ENCODE measurements at places on chromosomes 5 and 9.

DNA sequence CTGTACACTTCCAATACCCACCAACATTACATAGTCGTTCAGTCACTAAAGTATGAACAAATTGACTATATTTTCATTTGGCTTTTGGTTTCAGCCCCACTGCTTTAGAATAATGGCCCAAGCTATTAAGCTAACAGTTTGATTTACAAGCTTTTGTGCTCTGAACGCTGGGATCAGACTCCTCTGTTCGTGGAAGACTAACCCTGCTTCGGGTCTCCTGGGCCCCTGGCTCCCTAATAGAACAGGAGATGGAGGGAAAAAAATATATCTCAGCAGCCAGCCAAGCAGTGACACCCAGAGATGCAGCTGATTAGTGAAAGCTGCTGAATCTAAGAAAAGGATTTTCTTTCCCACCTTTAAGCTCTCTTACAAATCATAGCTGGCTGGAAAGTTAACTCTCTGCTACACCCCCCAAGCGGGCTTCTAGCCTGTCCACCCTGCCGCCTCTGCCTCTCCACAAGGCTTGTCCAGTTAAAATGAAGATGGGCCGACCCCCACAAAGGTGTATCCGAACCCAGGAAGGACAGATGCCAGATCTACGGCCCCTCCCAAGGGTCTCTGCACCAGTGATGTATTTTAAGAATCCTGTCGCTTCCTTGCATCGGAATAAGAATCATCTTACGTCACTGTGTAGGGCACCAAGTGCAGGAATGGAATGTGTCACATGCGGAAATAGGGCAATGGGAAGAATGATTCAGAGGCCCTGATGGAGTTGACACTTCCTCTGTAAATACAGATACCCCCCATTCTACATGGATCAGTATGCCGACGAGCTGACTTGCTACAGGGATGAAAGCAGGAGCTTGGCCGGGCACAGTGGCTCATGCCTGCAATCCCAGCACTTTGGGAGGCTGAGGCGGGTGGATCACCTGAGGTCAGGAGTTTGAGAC is 33.4 kb upstream of the BARHL1 start:
- no peak for DNase-seq
- no peak overlapping the region for H3K4me3 ChIP-seq
- peaks cover 11% of the 10 kb centered on the region for H3K27me3 ChIP-seq
- no peaks in the 10 kb centered on the region for H3K4me1 ChIP-seq
- H3K36me3 ChIP-seq = no peaks in the 10 kb centered on the region

- H3K27me3 ChIP-seq = no peaks in the 10 kb centered on the region
- no peaks in the 10 kb centered on the region for H3K4me1 ChIP-seq
- DNase-seq = no peak
- H3K4me3 ChIP-seq = peak overlapping the region; percentile 63
- H3K36me3 ChIP-seq = no peaks in the 10 kb centered on the region
These were observed 672 bp upstream of the ITGA2 start for GRCh38 chr5:52988335-52989024.

GRCh38 chr5:17087035-17087434 is 130.4 kb upstream of the BASP1 start:
- H3K27me3 ChIP-seq = no peaks in the 10 kb centered on the region
- H3K36me3 ChIP-seq = no peaks in the 10 kb centered on the region
- H3K4me1 ChIP-seq = no peaks in the 10 kb centered on the region

GRCh38 chr5:178110-178509 is 13.2 kb upstream of the LRRC14B start:
- DNase-seq = no peak
- no peaks in the 10 kb centered on the region for H3K36me3 ChIP-seq
- no peak overlapping the region for H3K27ac ChIP-seq
- peaks cover 7% of the 10 kb centered on the region for H3K4me1 ChIP-seq
- no peaks in the 10 kb centered on the region for H3K27me3 ChIP-seq

- no peak overlapping the region for H3K27ac ChIP-seq
- no peak for DNase-seq
- H3K36me3 ChIP-seq = no peaks in the 10 kb centered on the region
- H3K4me1 ChIP-seq = no peaks in the 10 kb centered on the region
These were observed 281.6 kb downstream of the CRB2 start for GRCh38 chr9:123637606-123637944.

- no peak overlapping the region for H3K4me3 ChIP-seq
- H3K36me3 ChIP-seq = no peaks in the 10 kb centered on the region
- no peaks in the 10 kb centered on the region for H3K27me3 ChIP-seq
- no peak overlapping the region for H3K27ac ChIP-seq
These were observed 12.2 kb upstream of the CSNK1A1 start for GRCh38 chr5:149563466-149563865.

DNA sequence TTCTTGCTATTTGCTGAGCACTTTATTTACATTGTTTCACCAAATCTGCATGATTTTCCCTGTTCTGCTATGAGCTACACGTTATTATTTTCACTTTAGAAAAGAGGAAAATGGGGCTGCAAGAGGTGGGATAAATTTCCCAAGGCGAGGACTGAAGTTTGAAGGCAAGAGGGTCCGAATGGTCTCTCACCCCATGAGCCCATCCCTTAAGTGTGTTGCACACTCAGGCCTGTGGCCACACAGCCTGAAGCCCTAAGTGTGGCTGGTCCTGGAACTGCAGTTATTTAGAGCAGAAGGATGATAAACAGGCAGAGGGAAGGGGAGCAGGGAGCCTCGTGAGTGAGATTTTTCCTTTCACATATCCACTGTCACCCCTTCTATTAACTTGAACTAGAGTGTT is 7.8 kb downstream of the PDE8B start:
- no peak overlapping the region for H3K27ac ChIP-seq
- H3K36me3 ChIP-seq = no peaks in the 10 kb centered on the region
- no peak overlapping the region for H3K4me3 ChIP-seq
- DNase-seq = no peak
- no peaks in the 10 kb centered on the region for H3K27me3 ChIP-seq

- no peaks in the 10 kb centered on the region for H3K27me3 ChIP-seq
- no peak overlapping the region for H3K27ac ChIP-seq
- no peak for DNase-seq
These were observed 66.7 kb upstream of the FOXE1 start for GRCh38 chr9:97786341-97786740.

GRCh38 chr9:89802781-89803355 is 198.1 kb downstream of the GADD45G start:
- H3K4me1 ChIP-seq = peaks cover 17% of the 10 kb centered on the region
- no peak overlapping the region for H3K27ac ChIP-seq
- no peaks in the 10 kb centered on the region for H3K36me3 ChIP-seq
- H3K4me3 ChIP-seq = no peak overlapping the region

- no peak overlapping the region for H3K27ac ChIP-seq
- no peaks in the 10 kb centered on the region for H3K36me3 ChIP-seq
- no peaks in the 10 kb centered on the region for H3K27me3 ChIP-seq
- no peak overlapping the region for H3K4me3 ChIP-seq
- DNase-seq = no peak
These were observed 112.7 kb upstream of the NREP start for GRCh38 chr5:111869681-111870080.

DNA sequence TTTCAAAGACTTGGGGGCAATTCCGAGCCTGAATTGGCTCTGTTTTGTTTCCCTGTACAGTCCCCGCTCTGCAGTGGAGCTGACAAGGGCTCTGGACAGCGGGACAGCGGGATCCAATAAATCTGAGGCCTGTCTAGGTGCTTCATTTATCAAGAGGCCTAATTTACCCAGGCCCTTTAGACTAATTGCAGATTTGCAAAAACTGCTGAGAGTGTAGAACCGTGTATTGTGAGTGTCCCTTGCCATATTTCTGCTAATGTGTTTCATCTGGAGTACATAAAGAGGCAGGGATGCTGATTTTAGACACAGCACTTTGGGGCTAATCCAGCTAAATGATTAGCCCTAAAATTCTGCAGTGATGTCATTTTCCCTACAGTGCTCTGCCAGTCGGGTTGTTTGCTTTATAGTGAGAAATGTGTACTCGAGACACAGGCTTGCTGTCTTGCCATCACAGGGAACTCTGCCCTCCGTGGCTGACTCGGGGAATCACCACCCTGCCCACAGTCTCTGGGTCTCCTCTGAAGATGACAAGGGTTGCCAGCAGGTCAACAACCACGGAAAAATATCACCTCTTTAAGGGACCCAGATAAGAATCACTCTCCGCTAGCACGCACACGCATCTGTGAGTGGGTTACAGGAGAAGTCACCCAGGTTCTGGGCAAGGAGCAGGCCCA is 592.0 kb downstream of the BNC2 start:
- H3K36me3 ChIP-seq = no peaks in the 10 kb centered on the region
- H3K4me1 ChIP-seq = no peaks in the 10 kb centered on the region
- no peak overlapping the region for H3K4me3 ChIP-seq
- DNase-seq = no peak
- H3K27ac ChIP-seq = no peak overlapping the region

DNA sequence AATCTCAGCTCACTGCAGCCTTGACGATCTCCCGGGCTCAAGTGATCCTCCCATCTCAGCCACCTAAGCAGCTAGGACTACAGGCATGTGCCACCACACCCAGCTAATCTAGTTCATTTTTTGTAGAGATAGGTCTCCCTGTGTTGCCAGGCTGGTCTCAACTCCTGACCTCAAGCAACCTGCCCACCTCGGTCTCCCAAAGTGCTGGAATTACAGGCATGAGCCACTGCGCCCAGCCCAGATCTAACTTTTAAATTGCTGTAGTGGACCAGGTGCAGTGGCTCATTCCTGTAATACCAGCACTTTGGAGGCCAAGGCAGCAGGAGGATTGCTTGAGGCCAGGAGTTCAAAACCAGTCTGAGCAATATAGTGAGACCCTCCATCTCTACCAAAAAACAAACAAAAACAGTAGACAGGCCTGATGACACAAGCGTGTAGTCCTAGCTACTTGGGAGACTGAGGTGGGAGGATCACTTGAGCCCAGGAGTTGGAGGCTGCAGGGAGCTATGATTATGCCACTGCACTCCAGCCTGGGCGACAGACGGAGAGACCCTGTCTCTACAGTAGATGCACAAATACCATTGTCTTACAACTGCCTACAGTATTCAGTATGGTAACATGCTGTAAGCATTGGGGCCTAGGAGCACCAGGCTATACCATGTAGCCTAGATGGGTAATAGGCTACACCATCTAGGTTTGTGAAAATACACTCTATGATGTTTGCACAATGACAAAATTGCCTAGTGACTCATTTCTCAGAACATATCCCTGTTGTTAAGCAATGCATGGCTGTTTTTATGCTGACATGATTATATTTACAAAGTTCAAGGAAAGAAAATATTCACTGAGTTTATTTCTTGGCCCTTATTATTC is 1.5 kb upstream of the SIT1 start:
- no peaks in the 10 kb centered on the region for H3K36me3 ChIP-seq
- no peak overlapping the region for H3K4me3 ChIP-seq
- no peaks in the 10 kb centered on the region for H3K27me3 ChIP-seq
- no peaks in the 10 kb centered on the region for H3K4me1 ChIP-seq

GRCh38 chr5:95331358-95331757 is 46.5 kb upstream of the MCTP1 start:
- no peak overlapping the region for H3K27ac ChIP-seq
- H3K4me3 ChIP-seq = no peak overlapping the region
- H3K27me3 ChIP-seq = no peaks in the 10 kb centered on the region
- peak; percentile 33 for DNase-seq

- no peaks in the 10 kb centered on the region for H3K4me1 ChIP-seq
- no peak overlapping the region for H3K4me3 ChIP-seq
- H3K27ac ChIP-seq = no peak overlapping the region
- DNase-seq = no peak
- no peaks in the 10 kb centered on the region for H3K36me3 ChIP-seq
These were observed 541.4 kb upstream of the ZNF462 start for GRCh38 chr9:106321394-106322180.

- H3K27ac ChIP-seq = peak overlapping the region; percentile 83
- H3K36me3 ChIP-seq = no peaks in the 10 kb centered on the region
- peaks cover 41% of the 10 kb centered on the region for H3K4me1 ChIP-seq
- peak; percentile 83 for DNase-seq
- H3K4me3 ChIP-seq = no peak overlapping the region
- H3K27me3 ChIP-seq = no peaks in the 10 kb centered on the region
These were observed 78.1 kb downstream of the C5orf15 start for GRCh38 chr5:133890314-133890713.

- no peak overlapping the region for H3K4me3 ChIP-seq
- no peaks in the 10 kb centered on the region for H3K36me3 ChIP-seq
- no peaks in the 10 kb centered on the region for H3K4me1 ChIP-seq
- no peak for DNase-seq
- H3K27ac ChIP-seq = no peak overlapping the region
- H3K27me3 ChIP-seq = peaks cover 4% of the 10 kb centered on the region
These were observed 74.7 kb downstream of the WWC1 start for GRCh38 chr5:168366116-168366515.

DNA sequence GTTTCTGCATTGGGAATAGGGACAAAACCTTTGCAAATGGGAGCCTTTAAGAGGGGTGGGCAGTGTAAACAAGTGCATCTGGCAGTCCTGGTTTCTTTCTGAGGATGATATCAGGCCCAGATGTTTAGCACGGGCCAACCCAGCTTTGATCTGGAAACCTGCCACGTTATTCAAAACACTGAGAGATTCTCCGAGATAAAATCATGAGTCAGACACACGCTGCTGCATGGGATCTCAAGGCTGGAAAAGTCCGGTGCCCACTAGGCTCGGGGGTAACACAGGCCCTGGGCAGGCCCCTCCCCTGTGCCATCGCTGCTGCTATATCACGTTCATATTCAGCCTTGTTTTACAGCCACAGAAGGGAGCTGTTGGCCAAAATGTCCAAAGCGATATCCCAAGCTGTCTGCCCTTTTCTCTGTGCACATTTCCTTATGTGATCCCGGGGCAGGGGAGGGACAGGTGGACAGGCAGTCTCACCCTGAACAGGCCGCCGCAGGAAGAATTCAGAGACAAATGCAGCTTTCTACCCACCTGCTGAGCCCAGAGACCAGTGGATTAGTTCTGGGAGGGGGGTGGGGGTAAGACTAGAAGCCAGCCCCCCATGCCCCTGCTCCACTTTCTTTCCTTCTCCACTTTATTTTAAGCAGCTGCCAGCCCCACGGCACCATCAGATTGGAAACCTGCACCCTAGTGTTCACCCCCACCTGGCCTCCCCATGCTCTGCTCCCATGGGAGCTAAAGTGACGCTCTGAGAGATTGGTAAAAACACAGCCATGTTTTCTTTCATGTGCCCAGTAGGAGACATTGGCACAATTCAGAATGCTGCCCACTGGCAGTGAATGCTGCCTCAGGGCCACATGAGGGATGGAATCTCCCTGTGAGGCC is 63.1 kb downstream of the TMOD1 start:
- no peaks in the 10 kb centered on the region for H3K36me3 ChIP-seq
- no peaks in the 10 kb centered on the region for H3K27me3 ChIP-seq
- H3K4me1 ChIP-seq = peaks cover 6% of the 10 kb centered on the region

DNA sequence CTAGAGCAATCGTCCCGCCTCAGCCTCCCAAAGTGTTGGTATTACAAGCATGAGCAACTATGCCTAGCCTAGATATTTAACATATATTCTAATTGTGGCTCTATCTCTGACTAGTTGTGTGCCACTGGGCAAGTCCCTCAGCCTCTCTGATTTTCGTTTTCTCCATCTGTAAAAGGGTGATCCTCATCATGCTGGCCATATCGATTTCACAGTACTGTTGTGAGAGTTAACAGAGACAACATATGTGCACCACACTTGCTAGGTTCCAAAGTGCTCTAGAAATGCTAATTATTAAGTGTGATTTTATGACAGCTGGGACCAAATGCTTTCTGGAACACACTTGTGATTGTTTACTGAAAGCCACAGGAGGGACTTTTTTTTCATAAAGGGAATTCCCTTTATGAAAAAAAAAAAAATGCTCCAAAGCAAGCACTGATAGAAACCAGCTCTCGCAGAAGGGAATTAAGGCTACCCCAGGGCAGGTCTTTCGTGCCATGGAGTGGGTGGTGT is 78.5 kb upstream of the EPB41L4B start:
- no peak overlapping the region for H3K27ac ChIP-seq
- H3K4me1 ChIP-seq = no peaks in the 10 kb centered on the region
- DNase-seq = no peak
- no peak overlapping the region for H3K4me3 ChIP-seq

Data from SJCRH30 (cell line).